ENCODE measurements at places on chromosomes 2 and 18. TPM values are rescaled to one million over a fixed set of nuclear protein-coding genes. Genes with fewer than 3 reads are reported as not detected.

TMEM131 gene
- 58.3 TPM for total RNA-seq

GALNT14 gene
- 22.5 TPM for total RNA-seq

IL1R1 gene
- total RNA-seq, result 22.9 TPM

GPR35 gene
- total RNA-seq, result 0.85 TPM
